ENCODE measurements at places on chromosomes 1 and 21. TPM values are rescaled to one million over a fixed set of nuclear protein-coding genes. Genes with fewer than 3 reads are reported as not detected.

The DMBX1 gene
- total RNA-seq: not detected

GRCh38 chr1:71473331-71473730 is 392.5 kb upstream of the ZRANB2 start:
- no peak for DNase-seq

DNA sequence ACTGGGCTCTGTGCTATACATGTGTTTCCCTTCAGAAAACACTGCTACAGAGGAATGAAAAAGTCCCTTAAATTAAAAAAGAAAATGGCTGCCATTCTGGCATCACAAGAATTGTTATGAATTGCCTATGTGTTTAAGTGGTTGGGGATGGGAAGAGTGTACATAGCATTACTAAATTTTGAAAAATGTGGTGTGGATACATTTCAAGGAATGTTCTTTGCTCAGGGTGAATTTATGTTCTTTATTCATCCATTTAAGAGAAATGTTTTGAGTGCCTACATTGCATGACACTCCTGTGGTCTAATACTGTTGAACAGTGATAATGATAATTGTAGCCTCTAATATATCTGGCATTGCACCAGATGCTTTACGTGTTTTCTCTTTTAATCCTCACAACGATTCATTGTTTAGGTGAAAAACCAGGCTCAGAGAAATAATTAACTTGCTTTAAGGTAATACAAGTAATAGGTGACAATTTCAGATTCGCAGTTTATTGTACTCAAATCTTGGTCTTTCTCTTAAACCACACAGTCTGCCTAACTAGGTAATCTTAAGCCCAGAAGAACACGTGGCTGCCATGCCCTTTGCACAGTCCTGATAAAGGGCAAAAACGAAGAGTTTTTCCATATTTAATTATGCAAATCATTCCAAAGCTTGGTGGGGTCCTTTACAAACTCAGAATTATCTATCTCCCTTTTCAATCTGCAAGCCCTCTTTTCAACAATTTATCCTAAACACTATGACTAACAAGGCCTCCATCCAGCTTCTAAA is 31.5 kb downstream of the DPT start:
- no peak for DNase-seq

- no peak for DNase-seq
These were observed 139.9 kb upstream of the ZNF644 start for GRCh38 chr1:91161749-91162148.

DNA sequence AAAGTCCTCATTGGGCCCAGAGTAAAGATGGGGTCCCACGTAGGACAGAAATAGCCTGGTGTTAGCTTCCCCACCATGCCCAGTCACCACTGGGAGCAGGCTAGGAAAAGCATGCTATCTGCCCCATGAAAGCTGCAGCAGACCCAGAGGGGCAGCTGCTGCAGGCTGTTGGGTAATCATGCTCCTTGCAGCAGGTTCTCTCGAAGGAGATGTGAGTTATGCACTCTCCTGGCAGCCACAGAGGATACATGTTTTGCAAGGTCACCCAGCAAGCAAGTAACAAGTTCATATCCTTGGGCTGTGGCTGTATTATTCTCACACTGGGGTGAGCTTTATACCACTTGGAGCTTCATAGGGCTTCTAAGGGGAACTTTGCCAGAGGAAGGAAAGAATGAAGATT is 9.1 kb upstream of the HEYL start:
- no peak for DNase-seq

- DNase-seq: peak; percentile 68
These were observed 62.8 kb downstream of the EDEM3 start for GRCh38 chr1:184691719-184692324.

DNA sequence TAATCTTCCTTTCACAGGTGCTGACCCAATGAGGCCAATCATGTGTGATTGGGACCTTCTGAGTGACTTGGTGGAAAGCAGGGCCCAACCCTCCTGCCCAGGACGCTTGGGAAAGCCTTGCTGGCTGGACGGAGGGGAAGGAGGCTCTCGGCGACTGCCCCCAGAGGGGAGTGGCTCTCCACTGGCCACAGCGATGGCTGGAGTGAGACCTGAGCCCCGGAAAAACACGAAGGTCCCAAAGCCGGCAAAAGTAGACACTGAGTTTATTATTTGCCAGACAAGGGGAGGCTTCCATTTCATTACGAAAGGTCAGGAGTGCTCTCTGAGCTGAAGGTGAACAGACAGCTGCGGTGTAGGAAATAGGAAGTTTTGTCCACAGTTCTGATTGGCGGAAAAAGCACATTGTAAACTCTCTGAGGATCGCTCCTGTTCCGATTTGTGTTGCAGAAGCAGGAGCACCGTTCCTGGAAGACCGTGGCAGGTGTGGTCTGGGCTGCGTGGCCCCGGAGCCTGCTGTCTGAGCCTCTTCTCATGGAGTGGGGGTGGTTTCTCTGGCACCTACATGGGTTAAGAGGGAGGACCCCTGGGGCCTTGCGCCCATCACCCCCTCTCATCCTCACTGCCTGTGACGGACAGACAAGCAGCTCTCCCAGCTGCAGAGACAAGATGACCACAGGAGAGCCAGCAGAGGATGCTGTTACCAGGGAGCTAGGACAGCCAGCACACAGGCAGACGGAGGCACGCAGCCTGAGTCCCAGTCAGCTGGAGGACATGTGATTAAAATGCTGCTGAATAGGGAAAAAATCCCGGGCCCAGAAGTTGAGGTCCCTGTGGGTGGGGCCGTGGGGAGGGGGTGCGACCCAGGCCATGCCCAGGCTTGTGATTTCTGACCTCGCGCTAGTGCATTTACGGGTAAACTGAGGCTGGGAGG is 41.5 kb downstream of the KRTAP10-1 start:
- no peak for DNase-seq

DNA sequence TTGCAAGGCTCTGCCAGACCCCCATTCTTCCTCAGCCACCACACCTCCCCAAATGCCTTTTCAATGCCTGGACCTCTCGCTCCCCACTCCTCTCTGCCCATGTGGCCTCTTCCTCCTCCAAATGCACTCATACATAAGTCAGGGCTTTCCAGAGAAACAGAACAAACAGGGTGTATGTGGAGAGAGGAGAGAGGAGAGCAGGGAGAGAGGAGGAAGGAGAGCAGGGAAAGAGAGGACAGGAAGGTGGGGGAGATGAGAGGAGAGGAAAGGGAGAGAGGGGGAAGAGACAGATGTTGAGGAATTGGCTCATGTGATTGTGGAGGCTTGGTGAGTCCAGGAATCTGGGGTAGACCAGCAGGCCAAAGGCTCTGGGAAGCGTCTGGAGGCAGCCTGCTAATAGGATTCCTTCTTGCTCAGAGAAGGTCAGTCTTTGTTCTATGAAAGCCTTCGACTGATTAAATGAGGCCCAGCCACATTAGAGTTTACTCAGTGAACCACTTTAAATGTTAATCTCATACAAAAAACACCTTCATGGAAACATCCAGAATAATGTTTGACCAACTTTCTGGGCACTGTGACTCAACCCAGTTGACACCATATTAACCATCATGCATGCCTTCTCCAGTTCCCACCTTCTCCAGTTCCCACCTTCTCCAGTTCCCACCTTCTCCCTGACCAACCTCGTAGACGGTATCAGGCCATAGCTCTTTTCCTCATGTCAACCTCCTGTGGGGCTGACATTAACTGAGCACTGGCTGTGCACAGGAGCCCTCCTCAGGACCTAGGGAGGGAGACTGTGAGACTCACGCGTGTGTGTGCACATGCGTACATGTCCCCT is 11.3 kb upstream of the LGR6 start:
- no peak for DNase-seq

- no peak for DNase-seq
These were observed 15.1 kb downstream of the SLAMF8 start for GRCh38 chr1:159841749-159842148.

The OR2L13 gene
- total RNA-seq: not detected

- peak; percentile 77 for DNase-seq
These were observed 833 bp upstream of the RCOR3 start for GRCh38 chr1:211258310-211258755.

DNA sequence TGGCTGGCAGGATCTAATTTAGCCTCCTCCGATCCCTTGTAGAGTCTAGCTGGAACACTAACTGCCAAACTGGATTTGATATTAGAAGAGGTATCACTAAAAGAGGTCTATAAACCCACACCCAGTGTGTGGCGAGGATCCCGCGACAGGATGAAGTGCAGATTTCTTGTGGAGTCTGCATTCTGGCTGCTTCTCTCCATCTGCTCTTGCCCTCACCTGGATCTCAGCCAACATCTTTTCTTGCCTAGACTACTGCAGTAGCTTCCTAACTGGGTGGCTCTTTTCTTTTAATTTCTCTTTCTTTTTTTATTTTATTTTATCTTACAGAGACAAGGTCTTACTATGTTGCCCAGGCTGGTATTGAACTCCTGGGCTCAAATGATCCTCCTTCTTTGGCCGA is 48.9 kb upstream of the CAPZB start:
- DNase-seq: no peak

- peak; percentile 87 for DNase-seq
These were observed 25.6 kb upstream of the ENO1 start for GRCh38 chr1:8903908-8904650.

All from dermis blood vessel endothelial cell (primary cell).